ENCODE measurements at places on chromosomes 4 and X.

GRCh38 chr4:60396341-60397049, 803.6 kb upstream of the ADGRL3 start:
- DNase-seq, result no peak

DNA sequence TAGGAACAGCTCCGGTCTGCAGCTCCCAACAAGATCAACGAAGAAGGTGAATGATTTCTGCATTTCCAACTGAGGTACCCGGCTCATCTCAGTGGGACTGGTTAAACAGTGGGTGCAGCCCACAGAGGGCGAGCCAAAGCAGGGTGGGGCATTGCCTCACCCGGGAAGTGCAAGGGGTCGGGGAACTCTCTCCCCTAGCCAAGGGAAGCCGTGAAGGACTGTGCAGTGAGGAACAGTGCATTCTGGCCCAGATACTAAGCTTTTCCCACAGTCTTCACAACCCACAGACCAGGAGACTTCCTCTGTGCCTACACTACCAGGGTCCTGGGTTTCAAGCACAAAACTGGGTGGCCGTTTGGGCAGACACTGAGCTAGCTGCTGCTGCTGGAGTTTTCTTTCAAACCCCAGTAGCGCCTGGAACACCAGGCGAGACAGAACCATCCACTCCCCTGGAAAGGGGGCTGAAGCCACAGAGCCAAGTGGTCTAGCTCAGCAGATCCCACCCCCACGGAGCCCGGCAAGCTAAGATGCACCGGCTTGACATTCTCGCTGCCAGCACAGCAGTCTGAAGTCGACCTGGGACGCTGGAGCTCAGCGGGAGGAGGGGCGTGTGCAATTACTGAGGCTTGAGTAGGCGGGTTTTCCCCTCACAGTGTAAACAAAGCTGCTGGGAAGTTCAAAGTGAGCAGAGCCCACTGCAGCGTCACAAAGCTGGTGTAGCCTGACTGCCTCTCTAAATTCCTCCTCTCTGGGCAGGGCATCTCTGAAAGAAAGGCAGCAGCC, 84.6 kb downstream of the THOC2 start:
- peak; percentile 7 for DNase-seq

DNA sequence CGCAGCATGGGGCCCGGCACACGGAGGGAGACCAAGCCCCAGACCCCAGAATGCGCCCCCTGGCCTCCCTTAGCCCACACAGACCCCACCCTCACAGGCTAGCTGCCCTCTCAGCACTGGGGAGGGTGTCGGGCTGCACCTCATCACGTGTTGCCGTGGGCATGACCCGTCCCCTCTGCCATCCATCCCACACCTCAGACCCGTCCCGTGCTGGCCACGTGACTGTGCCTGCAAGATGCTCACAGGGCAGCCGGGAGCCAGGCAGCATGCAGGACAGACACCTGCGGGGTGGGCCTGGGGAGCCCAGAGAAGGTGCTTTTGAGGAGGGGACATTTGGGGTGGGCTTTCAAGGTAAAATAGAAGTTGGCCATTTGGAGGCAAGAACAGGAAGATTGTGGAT, 4.8 kb downstream of the MSANTD1 start:
- no peak for DNase-seq

- no peak for DNase-seq
Observed at GRCh38 chr4:52704661-52705060, 45.6 kb upstream of the USP46 start.

- DNase-seq, result no peak
Observed at GRCh38 chr4:7781993-7782392, 157.7 kb downstream of the AFAP1 start.

- no peak for DNase-seq
Observed at GRCh38 chr4:8590546-8590880, 2.1 kb upstream of the CPZ start.

DNA sequence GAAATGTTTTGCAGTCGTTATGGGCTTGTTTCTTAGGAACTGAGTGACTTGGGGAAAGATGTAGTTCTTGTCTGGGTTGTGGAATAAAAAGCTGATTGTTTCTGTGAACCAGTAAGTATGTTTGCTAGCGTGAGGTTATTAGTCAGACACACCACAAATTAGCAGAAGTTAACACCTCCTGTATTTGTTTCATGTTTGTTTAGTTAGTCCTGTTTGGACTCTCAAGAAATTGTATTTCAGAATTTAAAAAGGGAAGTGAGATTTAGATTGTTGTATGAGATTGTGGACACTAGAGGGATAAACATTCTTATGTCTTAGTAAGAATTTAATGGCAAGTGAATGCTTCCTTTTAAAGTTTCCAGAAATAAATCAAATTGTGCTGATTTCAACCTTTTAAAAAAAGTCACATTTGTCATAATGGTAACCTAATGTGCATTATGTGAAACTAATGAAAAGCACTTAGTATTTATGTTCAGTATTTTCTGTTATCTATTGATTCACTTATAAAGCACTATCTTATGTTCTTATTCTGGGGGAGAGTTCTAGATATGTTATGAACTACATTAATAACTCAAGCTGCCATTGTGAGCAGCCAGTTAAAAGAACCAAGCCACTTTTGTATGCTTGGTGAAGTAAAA, 25.6 kb downstream of the ATP10D start:
- no peak for DNase-seq

DNA sequence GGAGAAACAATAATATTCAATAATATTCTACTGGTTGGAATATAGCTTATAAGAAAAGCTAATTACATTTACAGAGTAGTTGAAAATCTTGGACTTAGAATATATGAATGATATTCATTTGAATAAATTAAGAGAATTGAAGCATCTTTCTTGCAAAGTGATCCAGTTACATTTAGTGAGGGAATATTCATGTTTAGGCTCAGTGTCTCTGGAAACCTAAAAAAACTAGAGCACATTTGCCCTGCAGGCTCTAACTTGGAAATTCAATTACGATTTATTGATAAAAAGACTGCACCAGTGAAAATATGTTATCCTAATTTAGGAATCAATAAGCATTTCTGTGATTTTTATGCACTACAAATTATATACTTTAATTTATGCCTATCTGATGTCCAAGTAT, 58.3 kb upstream of the RAP1GDS1 start:
- DNase-seq, result no peak

DNA sequence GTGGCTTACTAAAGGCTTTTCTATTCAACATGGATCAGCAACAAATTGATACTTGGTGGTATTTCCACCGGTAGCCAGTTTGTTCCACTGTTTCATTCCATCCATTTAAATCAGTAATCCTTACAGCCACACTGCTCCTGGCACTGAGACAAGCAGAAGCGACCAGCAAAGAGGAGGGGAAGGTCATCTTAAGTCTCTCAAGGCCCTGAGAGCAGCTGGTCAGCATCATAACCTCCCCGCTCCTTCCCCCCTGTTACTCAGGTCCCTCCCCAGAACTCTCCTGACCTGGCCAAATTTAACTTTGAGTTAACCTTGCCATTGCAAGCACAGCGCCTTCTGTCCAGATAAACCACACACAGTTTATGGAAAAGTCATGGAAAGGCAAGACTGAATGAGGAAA, 331.3 kb upstream of the KLF3 start:
- no peak for DNase-seq

DNA sequence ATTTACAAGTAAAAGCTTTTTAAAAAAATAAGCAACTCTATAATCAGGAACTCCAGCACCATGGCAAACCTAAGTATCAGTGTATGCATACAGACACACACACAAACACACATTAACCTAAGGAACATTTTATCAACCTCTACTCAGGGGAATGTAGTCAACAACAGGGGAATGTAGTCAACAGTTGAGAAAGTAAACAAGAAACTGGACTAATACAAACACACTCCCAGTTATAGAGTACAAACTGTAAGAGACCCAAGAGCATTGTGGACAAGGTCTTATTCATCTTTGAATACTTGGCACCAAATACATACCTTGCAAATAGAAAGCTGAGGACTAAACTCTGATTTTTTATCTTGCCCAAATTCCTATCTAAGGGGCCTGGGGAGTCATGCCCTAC, 36.2 kb downstream of the PAPSS1 start:
- no peak for DNase-seq

DNA sequence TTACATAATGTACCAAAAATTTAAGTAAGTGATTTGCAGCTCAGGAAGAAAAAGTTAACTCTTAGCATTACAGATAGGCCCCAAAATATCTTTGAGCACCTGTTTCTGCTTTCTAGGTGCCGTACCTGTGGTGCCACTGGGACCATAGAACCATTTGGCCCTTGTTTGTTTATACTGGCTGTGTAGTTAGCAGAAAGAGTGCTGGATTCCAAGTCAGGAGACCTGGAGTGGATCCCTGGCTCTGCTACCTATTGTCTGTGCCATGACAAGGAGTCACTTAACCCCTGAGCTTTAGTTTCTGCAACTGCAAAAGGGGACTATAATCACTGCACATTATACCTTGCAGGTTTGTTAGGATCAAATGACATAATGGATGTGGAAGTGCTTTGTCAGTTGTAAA, 137.8 kb upstream of the GPR101 start:
- no peak for DNase-seq

- no peak for DNase-seq
Observed at GRCh38 chr4:180766944-180767729, 1476.1 kb upstream of the TENM3 start.

DNA sequence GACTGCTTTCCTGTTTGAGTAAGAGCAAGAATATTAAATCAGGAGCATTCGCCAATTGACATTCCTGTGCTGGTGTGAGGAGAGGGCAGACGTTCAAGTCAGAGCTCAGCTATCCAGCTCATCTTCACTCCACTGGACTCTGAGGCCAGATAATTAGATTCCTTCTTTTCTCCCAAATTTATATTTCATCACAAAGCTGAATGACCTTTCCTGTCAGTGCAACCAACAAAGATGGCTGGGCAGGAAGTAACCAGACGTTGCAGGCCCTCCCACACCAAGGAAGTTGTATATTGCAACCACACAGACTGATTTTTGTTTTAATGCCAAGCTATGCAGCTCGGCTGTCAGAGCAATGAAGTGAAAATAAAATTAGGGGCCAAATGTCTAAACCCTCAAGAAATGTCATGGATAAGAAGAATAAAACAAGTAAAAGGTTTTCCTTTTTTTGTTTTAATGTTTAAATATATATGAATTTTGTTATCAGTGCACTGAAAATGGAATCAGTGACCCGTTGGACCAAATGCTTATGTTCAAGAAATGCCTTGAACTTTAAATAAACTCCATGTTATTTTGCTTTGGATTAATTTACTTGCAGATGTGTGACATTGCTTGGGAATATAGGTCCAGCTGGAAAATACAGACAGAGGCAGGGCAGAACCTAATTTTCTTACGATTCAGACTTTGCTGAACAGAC, 578.9 kb upstream of the FAT1 start:
- DNase-seq, result no peak

DNA sequence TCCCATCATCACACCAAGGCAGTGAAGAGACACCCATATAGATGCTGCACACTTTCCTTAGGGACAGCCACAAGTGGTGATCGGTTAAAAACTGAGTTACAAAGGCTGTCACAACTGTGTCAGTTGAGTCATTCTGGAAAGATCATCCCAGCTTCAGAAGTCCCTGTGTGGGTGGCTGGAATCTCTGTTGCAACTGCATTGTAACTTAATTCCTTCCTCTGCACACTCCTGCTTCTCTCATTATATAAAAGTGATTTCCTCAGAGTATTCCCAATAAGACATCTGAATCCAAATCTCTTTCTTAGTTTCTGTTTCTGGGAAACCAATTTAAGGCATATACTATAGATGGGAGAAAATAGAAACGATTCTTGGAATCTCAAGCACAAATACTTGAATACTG, 88.1 kb downstream of the FSTL5 start:
- no peak for DNase-seq

- DNase-seq, result no peak
Observed at GRCh38 chr4:100977746-100978397, 369.5 kb downstream of the PPP3CA start.

DNA sequence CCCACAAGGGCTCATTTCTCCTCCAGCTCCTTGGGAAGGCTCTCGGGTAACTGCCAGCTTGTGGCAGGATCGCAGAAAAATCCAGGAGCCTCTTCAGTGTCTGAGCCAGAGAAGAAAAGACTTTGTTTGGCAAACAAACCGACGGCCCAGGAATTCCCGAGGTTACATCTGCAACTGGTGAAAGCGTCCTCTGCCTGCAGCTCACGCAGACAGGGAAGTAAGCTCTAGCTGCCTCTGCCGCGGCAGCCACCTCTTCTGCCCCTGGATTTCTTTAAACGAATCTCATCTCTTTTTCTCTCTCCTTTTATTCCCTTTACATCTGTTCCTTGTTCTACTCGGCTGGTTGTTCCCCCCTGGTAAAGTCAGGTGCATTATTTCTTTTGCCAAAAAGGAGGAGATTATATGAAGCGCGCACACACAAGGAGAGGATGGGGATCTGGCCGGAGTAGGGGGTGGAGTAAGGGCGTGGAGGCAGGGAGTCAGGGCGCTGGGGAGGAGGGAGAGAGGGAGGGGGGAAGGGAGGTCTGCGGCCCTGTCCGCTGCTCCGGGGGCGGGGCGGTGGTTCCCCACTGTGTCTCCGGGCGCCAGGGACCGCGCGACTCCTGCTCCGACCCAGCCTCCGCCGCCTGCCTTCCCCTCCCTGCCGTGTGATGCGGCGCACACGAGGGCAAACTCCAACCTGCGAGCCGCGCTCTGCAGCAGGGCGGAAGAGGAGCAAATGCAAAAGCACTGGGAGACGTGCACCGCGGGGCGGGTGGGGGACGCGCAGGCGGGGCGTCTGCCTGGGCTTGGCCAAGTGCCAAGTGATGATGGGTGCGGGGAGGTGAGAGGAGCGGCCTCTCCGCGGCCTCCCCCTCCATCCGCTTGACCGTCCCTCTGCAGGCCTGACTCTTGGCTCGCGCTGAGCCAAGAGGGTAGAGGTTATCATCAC, at the start of gene DCHS2:
TSS of gene DCHS2 (minus strand) at position 459 of the 931 bp plus-strand sequence. CDS start at position 15, 444 bp downstream.
- DNase-seq, result peak; percentile 24

- no peak for DNase-seq
Observed at GRCh38 chr4:119471259-119471658, 149.3 kb upstream of the FABP2 start.

DNA sequence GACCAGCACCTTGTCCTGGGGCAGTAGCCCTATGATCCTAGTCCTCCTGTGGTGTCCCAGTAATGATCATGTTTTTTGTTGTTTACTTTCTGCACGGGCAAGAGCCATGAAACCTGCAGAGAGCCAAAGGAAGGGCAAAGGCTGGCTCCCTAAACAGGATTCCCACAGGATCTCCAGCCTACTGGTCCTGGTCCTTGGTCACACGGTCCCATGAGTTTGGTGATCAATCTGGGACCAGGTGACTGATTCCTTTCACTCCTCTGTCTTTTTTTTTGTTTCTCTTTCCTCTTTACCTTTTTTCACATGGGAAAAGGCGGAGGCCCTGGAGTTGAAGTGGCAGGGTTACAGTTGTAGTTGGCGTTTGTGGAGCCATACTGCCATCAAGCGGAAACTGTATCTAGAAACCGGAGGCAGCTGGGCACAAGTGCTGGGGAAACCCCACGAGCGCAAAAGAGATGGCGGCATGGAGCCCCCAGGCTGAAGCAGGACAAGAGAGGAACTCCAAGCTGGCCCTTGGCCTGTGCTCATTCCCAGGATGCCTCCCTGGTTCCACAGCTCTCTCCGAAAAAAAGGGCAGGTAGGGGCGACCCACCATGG, 34.6 kb downstream of the NBDY start:
- DNase-seq, result peak; percentile 21

- no peak for DNase-seq
Observed at GRCh38 chr4:112266823-112267222, 18.9 kb downstream of the TIFA start.

GRCh38 chrX:63761639-63762038, 23.4 kb downstream of the ARHGEF9 start:
- DNase-seq, result peak; percentile 8

GRCh38 chrX:72021975-72022374, 109.7 kb downstream of the RTL5 start:
- DNase-seq, result no peak

GRCh38 chr4:157514711-157515110, 294.2 kb downstream of the GRIA2 start:
- no peak for DNase-seq

- no peak for DNase-seq
Observed at GRCh38 chr4:86302251-86302650, 57.6 kb downstream of the MAPK10 start.

Measured in activated CD4-positive, alpha-beta T cell treated with anti-CD3 and anti-CD28 coated beads, Interleukin-2, amount 10 ng/mL, durations not matched to agents 7 days and 5 days (primary cell).